ENCODE measurements at places on chromosomes 12 and 14. TPM values are rescaled to one million over a fixed set of nuclear protein-coding genes. Genes with fewer than 3 reads are reported as not detected.

- H3K4me1 ChIP-seq = no peaks in the 10 kb centered on the region
- H3K27ac ChIP-seq = no peak overlapping the region
- no peak overlapping the region for H3K4me3 ChIP-seq
- DNase-seq = no peak
Measured at GRCh38 chr14:27409944-27410343, 812.1 kb upstream of the NOVA1 start.

The LRTM2 gene
- not detected for total RNA-seq

The TGM1 gene
- 11.9 TPM for total RNA-seq

The CMTM5 gene
- not detected for total RNA-seq

DNA sequence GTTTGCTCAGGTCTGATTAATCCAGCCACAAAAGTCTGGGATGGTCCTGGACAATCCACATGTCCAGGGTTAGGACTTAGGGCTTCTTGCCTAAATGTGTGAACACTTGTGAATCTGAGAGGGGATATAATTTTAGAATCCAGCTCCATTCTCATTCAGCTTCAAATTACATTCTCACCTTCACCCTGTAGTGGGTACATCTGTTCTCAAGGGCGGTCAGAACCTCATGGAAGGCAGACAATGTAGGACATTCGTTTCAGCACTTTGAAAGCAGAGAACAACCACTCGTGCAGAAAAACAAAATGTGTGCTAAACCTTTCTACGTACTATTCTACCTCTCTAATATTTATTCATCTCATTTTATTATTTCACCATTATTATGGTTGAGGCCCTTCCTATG, 1.2 kb downstream of the TMEM229B start:
- no peak overlapping the region for H3K4me3 ChIP-seq
- no peaks in the 10 kb centered on the region for H3K27me3 ChIP-seq
- H3K27ac ChIP-seq = peak overlapping the region; percentile 60
- no peaks in the 10 kb centered on the region for H3K36me3 ChIP-seq
- DNase-seq = no peak

DNA sequence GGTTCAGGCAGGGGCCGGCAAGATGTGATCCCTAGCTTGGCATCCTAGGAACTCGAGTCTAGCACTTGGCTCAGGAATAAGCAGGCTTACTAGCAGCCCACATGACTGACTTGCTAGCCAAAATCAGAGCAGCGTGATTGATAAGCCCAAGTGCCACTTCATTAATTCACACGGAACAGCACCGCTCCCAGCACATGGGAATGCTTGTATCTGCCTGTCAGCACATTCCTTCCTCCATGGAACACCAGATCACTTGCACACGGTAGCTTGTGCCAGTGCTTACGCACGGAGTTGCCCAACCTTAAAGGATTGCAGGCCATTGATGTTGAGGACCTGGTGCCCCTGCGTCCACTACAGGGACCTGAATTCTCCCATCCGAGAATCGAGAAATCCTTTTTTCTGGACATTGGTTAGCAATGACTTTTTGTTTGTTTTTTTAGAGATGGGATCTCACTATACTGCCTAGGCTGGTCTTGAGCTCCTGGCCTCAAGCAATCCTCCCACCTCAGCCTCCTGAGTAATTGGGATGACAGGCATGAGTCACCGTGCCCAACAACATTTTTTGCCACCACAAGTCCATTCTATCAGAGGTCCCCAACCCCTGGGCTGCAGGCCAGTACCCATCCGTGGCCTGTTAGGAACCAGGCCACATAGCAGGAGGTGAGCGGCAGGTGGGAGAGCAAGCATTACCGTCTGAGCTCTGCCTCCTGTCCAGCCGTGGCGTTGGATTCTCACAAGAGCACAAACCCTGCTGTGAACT, 30.6 kb upstream of the TSPAN9 start:
- no peaks in the 10 kb centered on the region for H3K36me3 ChIP-seq
- H3K4me1 ChIP-seq = peaks cover 40% of the 10 kb centered on the region
